ENCODE measurements at places on chromosomes 1 and 21. TPM values are rescaled to one million over a fixed set of nuclear protein-coding genes. Genes with fewer than 3 reads are reported as not detected.
A peak's percentile ranks its signal among the peaks of the same experiment; 100 is the strongest.

DNA sequence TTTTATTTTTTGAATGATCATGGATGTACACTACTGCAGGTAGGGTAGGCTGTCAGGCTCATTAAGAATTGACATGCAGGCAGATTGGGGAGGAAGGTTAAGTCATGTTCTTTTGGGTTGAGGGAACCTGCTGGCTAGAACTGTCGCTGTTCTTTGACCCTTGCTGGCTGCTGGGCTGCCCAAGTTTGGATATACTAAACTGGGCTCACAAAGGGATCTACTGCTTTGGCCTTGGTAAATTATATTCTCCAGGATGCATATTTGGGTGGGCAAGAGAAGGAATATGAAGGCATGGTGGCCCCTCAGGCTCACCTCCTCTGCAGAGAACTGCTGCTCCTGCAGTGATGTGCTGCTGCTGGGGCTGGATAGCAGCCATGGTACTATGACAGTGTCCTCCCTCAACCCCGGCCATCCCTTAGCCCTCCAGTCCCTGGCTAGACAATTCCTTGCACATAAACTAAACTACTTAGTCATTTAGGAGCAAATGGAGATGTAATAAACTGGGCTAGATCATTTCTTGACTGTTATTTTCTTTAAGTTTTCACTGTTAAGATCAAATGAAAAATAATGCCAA lies 6.1 kb downstream of the ATP1A1 start:
- no peak overlapping the region for H3K4me3 ChIP-seq
- no peaks in the 10 kb centered on the region for H3K36me3 ChIP-seq
- no peak overlapping the region for H3K27ac ChIP-seq
- H3K27me3 ChIP-seq = no peaks in the 10 kb centered on the region

DNA sequence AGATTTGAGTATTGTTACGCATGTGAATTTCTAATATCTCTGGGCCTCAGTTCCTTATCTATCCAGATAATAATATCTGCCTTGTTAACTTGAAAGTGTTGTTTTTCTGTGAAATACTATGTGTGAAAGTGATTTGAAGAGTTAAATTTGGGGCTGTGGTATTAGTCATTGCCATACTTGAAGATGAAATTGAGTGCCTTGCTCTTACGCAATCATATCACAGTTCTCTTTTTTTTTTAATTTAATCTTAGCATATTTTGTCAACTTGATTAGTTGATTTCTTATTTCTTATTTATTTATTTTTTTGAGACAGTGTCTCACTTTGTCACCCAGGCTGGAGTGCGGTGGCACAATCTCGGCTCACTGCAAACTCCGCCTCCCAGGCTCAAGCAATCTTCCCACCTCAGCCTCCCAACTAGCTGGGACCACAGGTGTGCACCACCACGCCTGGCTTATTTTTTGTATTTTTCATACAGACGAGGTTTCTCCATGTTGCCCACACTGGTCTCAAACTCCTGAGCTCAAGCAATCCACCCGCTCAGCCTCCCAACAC lies 31.0 kb downstream of the AGO4 start:
- no peaks in the 10 kb centered on the region for H3K4me1 ChIP-seq
- no peaks in the 10 kb centered on the region for H3K27me3 ChIP-seq
- DNase-seq = no peak
- no peaks in the 10 kb centered on the region for H3K36me3 ChIP-seq
- no peak overlapping the region for H3K4me3 ChIP-seq

DNA sequence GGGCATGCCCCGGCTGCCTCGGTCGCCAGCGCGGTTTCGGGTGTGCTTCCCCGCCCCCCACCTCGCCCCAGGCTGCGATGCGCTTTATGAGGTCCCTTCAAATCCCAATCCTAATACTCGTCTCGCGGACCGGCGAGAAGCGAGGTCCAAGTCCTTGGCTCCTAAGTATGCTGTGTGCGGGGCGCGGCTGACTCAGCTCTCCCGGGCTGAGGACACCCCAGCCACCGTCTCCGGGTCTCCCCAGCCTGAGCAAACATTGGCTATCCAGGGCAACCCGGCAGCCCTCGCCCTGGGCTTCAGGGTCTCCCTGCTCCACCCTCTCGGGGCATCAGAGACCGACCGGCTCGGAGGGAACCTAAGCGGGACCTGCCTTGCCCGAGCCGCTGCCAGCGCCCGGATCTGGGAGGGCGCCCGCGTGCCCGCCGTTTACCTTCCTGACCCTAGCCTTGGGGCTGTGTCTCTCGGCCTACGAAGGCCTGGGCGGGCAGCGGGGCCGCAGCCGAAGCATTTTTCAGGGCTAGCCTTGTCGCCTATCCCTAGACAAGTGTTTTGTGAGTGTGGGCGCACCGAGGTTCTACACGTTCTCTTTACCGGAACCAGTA lies 1.2 kb downstream of the ITPKB start:
- peak overlapping the region; percentile 75 for H3K27ac ChIP-seq
- no peaks in the 10 kb centered on the region for H3K36me3 ChIP-seq
- no peaks in the 10 kb centered on the region for H3K27me3 ChIP-seq
- DNase-seq = peak; percentile 48

GRCh38 chr1:215202868-215203267 lies 120.3 kb downstream of the KCNK2 start:
- no peak overlapping the region for H3K4me3 ChIP-seq
- no peaks in the 10 kb centered on the region for H3K36me3 ChIP-seq
- DNase-seq = no peak
- no peaks in the 10 kb centered on the region for H3K4me1 ChIP-seq

DNA sequence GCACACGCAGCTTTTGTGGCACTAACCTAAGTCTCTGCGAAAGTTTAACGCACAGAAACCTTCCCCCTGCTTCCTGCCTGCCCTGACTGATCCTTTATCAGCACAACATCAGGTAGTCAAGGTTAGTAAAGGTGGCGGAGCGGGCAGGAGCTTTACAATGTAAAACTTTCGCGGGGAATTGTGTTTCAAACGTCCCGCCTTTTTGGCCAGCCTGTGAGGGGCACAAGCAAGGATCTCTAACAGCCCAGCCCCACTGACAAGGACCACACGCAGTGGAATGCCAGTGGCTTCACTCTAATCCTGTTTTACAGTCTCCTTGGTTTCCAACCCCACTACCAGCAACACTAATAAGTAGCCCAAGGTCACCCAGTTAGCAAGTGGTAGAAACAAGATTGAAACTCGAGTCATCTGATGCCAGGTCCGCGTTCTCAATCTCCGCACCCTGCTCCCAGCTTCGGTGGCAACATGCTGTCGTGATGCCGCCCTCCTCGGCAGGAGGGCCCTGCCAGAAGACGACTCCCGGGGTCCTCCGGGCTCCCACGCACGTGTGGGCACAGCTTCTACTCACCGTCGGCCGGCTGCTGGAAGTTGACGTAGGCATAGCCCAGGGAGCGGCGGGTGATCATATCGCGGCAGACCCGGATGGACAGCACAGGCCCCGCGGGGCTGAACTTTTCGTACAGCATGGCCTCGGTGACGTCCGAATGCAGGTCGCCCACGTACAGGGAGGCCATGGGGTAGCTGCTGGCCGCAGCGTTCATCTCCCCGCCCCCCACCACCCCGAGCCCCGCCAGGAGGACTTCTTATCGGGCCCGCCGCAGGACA lies 1.2 kb downstream of the PABPC4 start:
- peak overlapping the region; percentile 92 for H3K4me3 ChIP-seq
- peak overlapping the region; percentile 43 for H3K27ac ChIP-seq
- peak; percentile 85 for DNase-seq
- peaks cover 8% of the 10 kb centered on the region for H3K4me1 ChIP-seq
- peaks cover 2% of the 10 kb centered on the region for H3K36me3 ChIP-seq

DNA sequence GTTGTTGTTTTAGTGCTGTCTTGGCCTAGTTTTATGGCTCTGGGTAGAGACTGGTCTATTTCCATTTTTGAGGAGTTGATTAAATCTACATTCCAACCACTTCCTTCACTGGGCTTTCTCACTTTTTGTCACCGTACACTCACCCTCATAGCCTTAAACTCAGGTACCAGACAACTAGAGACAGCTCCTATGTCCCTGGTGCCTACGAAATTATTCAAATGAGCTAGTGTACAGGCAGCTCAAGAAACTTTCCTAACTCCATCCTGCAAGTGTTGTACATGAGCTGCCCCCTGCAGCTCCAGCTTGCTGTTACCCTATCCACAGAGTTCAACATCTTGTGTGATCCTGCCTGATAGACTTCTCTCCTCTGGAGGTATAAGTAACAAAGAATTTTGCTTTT lies 704.8 kb upstream of the RGS18 start:
- no peaks in the 10 kb centered on the region for H3K4me1 ChIP-seq
- H3K27me3 ChIP-seq = no peaks in the 10 kb centered on the region
- no peak for DNase-seq
- no peaks in the 10 kb centered on the region for H3K36me3 ChIP-seq
- no peak overlapping the region for H3K27ac ChIP-seq
- H3K4me3 ChIP-seq = no peak overlapping the region

GRCh38 chr1:193979219-193979618 lies 792.8 kb upstream of the B3GALT2 start:
- no peaks in the 10 kb centered on the region for H3K4me1 ChIP-seq
- no peak overlapping the region for H3K4me3 ChIP-seq
- no peak for DNase-seq
- no peaks in the 10 kb centered on the region for H3K36me3 ChIP-seq
- H3K27me3 ChIP-seq = no peaks in the 10 kb centered on the region

CHRM3 gene
- 10.1 TPM for total RNA-seq

C1orf94 gene
- not detected for total RNA-seq

PEX11B gene
- total RNA-seq = 30.3 TPM

PTPN7 gene
- total RNA-seq = 1.9 TPM

All from ovary (tissue), 10 donors.